ENCODE measurements at places on chromosomes 7 and 10. TPM values are rescaled to one million over a fixed set of nuclear protein-coding genes. Genes with fewer than 3 reads are reported as not detected.

DNA sequence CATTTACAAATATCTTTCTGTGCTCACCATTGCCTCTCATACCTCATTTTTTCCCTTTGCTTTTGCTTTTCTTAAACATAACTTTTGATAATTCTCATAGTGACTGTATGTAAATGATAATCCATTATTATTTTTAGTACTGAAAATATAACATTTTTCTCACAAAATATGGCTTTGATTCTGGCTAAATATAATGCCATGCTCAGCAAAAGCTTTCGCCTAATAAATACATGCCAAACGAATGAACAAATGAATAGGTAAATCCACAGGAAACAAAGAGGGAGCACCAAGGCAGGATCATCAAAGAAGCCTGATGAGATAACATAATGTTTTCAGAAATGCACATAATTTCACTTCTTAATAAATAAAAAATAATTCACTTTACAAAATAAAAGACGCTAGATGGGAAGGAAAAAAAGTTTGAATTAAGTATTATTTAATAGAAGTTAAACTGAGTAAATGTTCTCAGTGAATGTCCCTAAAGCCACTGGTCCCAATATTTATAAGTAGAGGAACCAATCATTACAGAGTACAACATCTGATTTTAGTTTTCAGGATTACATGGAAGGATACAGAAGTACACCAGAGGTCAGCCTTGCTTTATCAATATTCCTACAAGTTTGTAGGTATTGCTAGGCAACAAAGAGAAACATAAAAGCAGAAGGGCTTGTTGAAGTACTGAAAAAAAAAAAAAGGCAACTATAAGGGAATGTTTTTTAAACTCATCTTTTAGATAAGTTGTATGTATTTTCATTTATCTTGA, 52.3 kb downstream of the RNLS start:
- no peak overlapping the region for H3K4me3 ChIP-seq
- H3K36me3 ChIP-seq: no peaks in the 10 kb centered on the region
- peaks cover 11% of the 10 kb centered on the region for H3K4me1 ChIP-seq
- DNase-seq: no peak
- no peak overlapping the region for H3K27ac ChIP-seq
- peaks cover 25% of the 10 kb centered on the region for H3K27me3 ChIP-seq

DNA sequence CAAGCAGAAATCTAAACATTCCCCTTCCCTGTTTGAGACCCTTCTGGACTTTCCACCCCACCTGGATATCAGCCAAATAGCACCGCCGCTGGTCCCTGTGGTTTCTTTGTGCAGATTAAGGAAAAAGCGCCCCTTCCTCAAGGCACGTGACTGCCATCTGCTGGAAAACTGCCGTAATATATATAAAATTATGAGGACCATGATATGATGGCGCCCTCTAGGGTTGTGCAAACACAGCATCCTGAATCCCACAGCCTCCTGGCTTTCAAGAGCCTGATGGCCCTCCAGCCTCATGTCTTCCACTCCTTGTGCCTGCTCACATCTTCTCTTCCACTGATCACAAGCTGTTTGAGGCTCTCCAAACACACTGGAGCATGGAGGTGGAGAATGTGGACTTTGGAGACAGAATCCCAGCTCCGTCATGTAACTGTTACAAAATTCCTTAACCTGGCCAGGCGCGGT, 121.3 kb downstream of the MYL10 start:
- no peaks in the 10 kb centered on the region for H3K36me3 ChIP-seq
- H3K4me1 ChIP-seq: peaks cover 25% of the 10 kb centered on the region
- H3K4me3 ChIP-seq: peak overlapping the region; percentile 46
- peaks cover 5% of the 10 kb centered on the region for H3K27me3 ChIP-seq

The COA1 gene
- total RNA-seq: 69.1 TPM

The MIOS gene
- total RNA-seq: 29.8 TPM

GRCh38 chr7:141220263-141220880, 146.5 kb downstream of the TMEM178B start:
- no peak for DNase-seq
- no peaks in the 10 kb centered on the region for H3K36me3 ChIP-seq
- no peak overlapping the region for H3K27ac ChIP-seq
- H3K27me3 ChIP-seq: no peaks in the 10 kb centered on the region
- no peaks in the 10 kb centered on the region for H3K4me1 ChIP-seq

GRCh38 chr10:93997546-93997945, 3.8 kb downstream of the PLCE1 start:
- peaks cover 49% of the 10 kb centered on the region for H3K27me3 ChIP-seq
- H3K36me3 ChIP-seq: no peaks in the 10 kb centered on the region
- no peak overlapping the region for H3K4me3 ChIP-seq
- DNase-seq: no peak
- H3K27ac ChIP-seq: no peak overlapping the region

DNA sequence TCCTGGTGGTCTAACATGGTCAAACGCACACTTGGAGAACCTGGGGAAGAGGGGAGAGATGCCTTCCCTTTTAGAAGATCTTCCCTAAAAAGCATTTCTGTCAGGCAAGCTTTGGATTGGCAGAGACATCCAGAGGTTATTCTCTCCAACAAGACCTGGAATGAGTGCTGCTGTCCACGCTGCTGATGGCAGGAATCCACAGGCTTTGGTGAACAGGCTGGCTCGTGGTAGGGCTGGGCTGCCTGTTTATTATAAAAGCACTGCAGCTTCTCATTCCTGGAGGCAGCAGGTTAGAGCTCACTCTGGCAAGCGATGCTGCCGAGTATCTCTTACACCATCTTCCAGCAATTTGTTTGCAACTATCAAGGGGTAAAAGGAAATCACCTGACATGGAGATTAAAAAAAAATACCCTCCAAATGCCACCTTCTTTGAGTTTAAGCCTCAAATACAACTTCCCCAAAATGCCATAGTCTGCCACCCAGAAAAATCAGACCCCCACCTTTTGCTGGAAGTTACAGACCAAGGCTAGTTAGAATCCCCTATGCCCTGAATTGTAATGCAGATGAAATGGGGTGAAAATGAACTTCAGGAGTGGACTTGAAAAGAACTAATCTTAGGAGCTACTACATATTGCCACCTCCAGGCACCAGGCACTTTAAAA, 152.1 kb upstream of the KMT2E start:
- H3K36me3 ChIP-seq: no peaks in the 10 kb centered on the region
- H3K4me3 ChIP-seq: no peak overlapping the region
- H3K27ac ChIP-seq: no peak overlapping the region
- H3K4me1 ChIP-seq: peaks cover 15% of the 10 kb centered on the region
- H3K27me3 ChIP-seq: peaks cover 15% of the 10 kb centered on the region

DNA sequence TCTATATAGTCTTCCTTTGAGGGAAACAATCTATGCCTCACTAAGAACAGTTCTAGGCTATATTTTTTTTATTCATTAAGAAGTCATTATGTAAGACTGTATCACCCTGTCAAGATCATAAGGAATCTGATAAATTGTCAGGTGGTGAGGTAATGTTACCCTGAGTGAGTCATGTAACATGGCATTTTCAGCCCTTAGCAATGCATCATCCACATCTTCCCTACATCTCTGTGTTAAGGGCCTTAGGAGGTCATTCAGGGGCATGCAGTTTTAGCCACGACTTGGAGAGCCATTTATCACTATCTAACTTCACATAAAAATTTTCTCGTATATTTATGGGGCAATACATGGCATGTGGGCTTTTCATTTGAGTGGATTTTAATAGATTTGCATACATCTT, 924.5 kb upstream of the MBL2 start:
- H3K4me3 ChIP-seq: no peak overlapping the region
- no peaks in the 10 kb centered on the region for H3K4me1 ChIP-seq
- no peaks in the 10 kb centered on the region for H3K36me3 ChIP-seq
- no peak overlapping the region for H3K27ac ChIP-seq
- DNase-seq: no peak

DNA sequence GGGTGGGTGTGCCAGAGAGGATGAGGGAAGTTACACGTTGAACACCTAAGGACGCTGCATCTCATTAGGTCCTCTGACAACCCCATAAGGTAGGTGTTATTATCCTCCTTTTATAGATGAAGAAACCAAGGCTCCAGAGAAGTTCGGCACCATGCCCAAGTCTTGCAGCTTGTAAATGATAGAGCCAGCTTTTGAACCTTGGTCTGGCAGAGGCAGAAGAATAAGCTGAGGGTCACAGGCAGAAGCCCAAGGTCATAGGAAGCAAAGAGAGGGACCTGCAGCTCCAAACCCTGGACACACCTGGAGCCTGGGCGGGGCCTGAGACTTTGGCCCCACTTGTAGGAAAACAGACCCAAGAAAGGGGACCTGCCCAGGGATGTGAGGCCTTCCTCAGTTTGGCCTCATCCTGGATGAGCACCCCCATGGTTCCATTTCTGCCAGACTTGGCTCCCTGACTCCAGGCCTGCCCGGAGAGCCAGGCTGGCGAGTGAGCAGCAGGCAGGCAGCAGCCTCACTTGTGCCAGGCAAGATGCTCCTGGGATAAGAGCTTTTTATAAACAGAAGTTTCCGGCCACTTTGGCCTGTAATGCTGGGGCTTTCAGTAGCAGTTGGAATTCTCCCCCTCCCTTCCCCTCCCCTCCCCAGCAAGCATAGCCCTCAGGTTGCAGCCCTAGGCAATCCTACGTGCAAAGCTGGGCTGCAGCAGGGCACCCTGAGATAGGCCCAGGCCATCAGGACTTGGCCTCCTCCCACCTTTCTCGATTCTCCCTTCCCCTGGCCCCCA, 2.4 kb downstream of the KCNH2 start:
- H3K4me3 ChIP-seq: peak overlapping the region; percentile 60
- no peak overlapping the region for H3K27ac ChIP-seq
- H3K36me3 ChIP-seq: no peaks in the 10 kb centered on the region
- H3K4me1 ChIP-seq: peaks cover 22% of the 10 kb centered on the region
- no peak for DNase-seq
- peaks cover 44% of the 10 kb centered on the region for H3K27me3 ChIP-seq

- no peak for DNase-seq
- H3K4me1 ChIP-seq: peaks cover 57% of the 10 kb centered on the region
- peak overlapping the region; percentile 89 for H3K4me3 ChIP-seq
- H3K27ac ChIP-seq: peak overlapping the region; percentile 93
Measured at GRCh38 chr10:110209926-110210673, 2.7 kb downstream of the MXI1 start.

GRCh38 chr10:58027426-58027825, 240.3 kb downstream of the IPMK start:
- H3K4me1 ChIP-seq: peaks cover 4% of the 10 kb centered on the region
- H3K27me3 ChIP-seq: no peaks in the 10 kb centered on the region
- H3K27ac ChIP-seq: no peak overlapping the region
- DNase-seq: no peak
- H3K36me3 ChIP-seq: no peaks in the 10 kb centered on the region

The CALCR gene
- not detected for total RNA-seq

- H3K4me1 ChIP-seq: peaks cover 14% of the 10 kb centered on the region
- DNase-seq: no peak
- no peak overlapping the region for H3K27ac ChIP-seq
- H3K36me3 ChIP-seq: no peaks in the 10 kb centered on the region
Measured at GRCh38 chr10:79431428-79431827, 14.0 kb downstream of the ZCCHC24 start.

GRCh38 chr7:158587162-158588084, at the start of gene PTPRN2:
TSS of gene PTPRN2 (minus strand) at chr7:158587823.
- H3K4me3 ChIP-seq: no peak within 1 kb of the TSS
- DNase-seq: peak; percentile 40
- peaks cover 24% of the 10 kb centered on the region for H3K27me3 ChIP-seq
- no peak within 1 kb of the TSS for H3K27ac ChIP-seq

- no peak for DNase-seq
- no peak overlapping the region for H3K4me3 ChIP-seq
- H3K27me3 ChIP-seq: no peaks in the 10 kb centered on the region
- H3K36me3 ChIP-seq: no peaks in the 10 kb centered on the region
Measured at GRCh38 chr10:107451047-107451446, 286.5 kb upstream of the SORCS1 start.

The TMEM60 gene
- total RNA-seq: 11.5 TPM

GRCh38 chr7:155340721-155341120, 43.0 kb downstream of the INSIG1 start:
- peaks cover 17% of the 10 kb centered on the region for H3K4me1 ChIP-seq
- peaks cover 26% of the 10 kb centered on the region for H3K27me3 ChIP-seq
- H3K4me3 ChIP-seq: no peak overlapping the region
- H3K36me3 ChIP-seq: no peaks in the 10 kb centered on the region

The OPN1SW gene
- total RNA-seq: not detected

- H3K36me3 ChIP-seq: no peaks in the 10 kb centered on the region
- DNase-seq: no peak
- H3K27me3 ChIP-seq: peaks cover 18% of the 10 kb centered on the region
- H3K4me3 ChIP-seq: no peak overlapping the region
- H3K27ac ChIP-seq: no peak overlapping the region
Measured at GRCh38 chr7:55083206-55083605, 64.4 kb downstream of the EGFR start.

- no peak overlapping the region for H3K27ac ChIP-seq
- no peaks in the 10 kb centered on the region for H3K4me1 ChIP-seq
- no peak for DNase-seq
- no peak overlapping the region for H3K4me3 ChIP-seq
- no peaks in the 10 kb centered on the region for H3K27me3 ChIP-seq
Measured at GRCh38 chr10:20598590-20598989, 298.5 kb downstream of the NEBL start.

GRCh38 chr10:68109331-68109730, at the start of gene MYPN:
TSS of gene MYPN (plus strand) at chr10:68109488. CDS start at chr10:68121439, 11,951 bp downstream.
- no peak within 1 kb of the TSS for H3K27ac ChIP-seq
- peaks cover 17% of the 10 kb centered on the region for H3K27me3 ChIP-seq
- H3K36me3 ChIP-seq: no peaks in the 10 kb centered on the region
- no peaks in the 10 kb centered on the region for H3K4me1 ChIP-seq
- H3K4me3 ChIP-seq: no peak within 1 kb of the TSS

The MOGAT3 gene
- not detected for total RNA-seq

The GNAT3 gene
- total RNA-seq: not detected

The AFAP1L2 gene
- 3.5 TPM for total RNA-seq

DNA sequence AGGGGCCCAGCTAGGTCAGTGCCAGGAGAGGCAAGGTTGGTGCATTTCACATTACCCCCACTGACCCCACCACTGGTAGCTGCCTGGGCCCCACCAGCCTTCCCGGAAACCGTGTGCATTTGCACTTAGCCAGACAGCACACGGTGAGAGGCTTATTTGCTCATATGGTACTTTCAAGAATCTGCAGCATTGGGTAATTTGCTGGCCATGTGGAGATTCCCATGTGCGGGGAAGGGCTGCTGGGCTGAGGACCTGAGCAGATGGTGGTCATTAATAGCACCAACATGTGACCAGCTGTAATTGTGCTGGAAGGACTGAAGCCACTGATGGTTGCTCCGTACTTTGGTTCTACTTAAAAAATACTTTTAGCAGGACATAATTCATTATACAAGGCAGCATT, 323.8 kb downstream of the DPP6 start:
- no peaks in the 10 kb centered on the region for H3K4me1 ChIP-seq
- DNase-seq: no peak
- H3K27me3 ChIP-seq: no peaks in the 10 kb centered on the region

The ACBD7 gene
- total RNA-seq: 4.8 TPM

The AGR2 gene
- not detected for total RNA-seq

The ACSL5 gene
- total RNA-seq: 39.7 TPM

- H3K4me3 ChIP-seq: no peak overlapping the region
- peaks cover 38% of the 10 kb centered on the region for H3K4me1 ChIP-seq
- DNase-seq: no peak
- no peaks in the 10 kb centered on the region for H3K27me3 ChIP-seq
Measured at GRCh38 chr10:46017733-46018132, 12.7 kb downstream of the NCOA4 start.

The PON3 gene
- 0.14 TPM for total RNA-seq

The FGL2 gene
- 1.1 TPM for total RNA-seq

GRCh38 chr10:70432101-70432500, 9.4 kb downstream of the NODAL start:
- H3K36me3 ChIP-seq: peaks cover 17% of the 10 kb centered on the region
- DNase-seq: no peak
- H3K4me1 ChIP-seq: peaks cover 10% of the 10 kb centered on the region
- H3K27me3 ChIP-seq: no peaks in the 10 kb centered on the region
- H3K4me3 ChIP-seq: no peak overlapping the region
- no peak overlapping the region for H3K27ac ChIP-seq

- H3K4me3 ChIP-seq: no peak overlapping the region
- H3K36me3 ChIP-seq: peaks cover 50% of the 10 kb centered on the region
- H3K27ac ChIP-seq: no peak overlapping the region
- peaks cover 40% of the 10 kb centered on the region for H3K4me1 ChIP-seq
- H3K27me3 ChIP-seq: no peaks in the 10 kb centered on the region
Measured at GRCh38 chr10:109894516-109894915, 28.8 kb downstream of the XPNPEP1 start.

Data from activated T-helper 2 cell treated with anti-CD3 and anti-CD28 coated beads, Interferon-gamma antibody, Interleukin-2, Interleukin-4, amounts not matched to agents 10 μg/mL and 5 μg/mL and 100 μg/mL, durations not matched to agents 14 hours and 24 hours and 36 hours (primary cell).